Lower lobe of right lung (tissue), 2 donors: ENCODE measurements at places on chromosomes 1 and 21. TPM values are rescaled to one million over a fixed set of nuclear protein-coding genes. Genes with fewer than 3 reads are reported as not detected.

GRCh38 chr1:12460911-12461621 is 156.9 kb downstream of the DHRS3 start:
- no peak for DNase-seq

Gene ADAMTS5
- total RNA-seq = 5.6 TPM

Gene SPRR2F
- not detected for total RNA-seq

- peak; percentile 72 for DNase-seq
Measured at GRCh38 chr21:42763581-42764442, 110.4 kb downstream of the PDE9A start.

Gene MAEL
- total RNA-seq = not detected

Gene HUNK
- total RNA-seq = 1.9 TPM

DNA sequence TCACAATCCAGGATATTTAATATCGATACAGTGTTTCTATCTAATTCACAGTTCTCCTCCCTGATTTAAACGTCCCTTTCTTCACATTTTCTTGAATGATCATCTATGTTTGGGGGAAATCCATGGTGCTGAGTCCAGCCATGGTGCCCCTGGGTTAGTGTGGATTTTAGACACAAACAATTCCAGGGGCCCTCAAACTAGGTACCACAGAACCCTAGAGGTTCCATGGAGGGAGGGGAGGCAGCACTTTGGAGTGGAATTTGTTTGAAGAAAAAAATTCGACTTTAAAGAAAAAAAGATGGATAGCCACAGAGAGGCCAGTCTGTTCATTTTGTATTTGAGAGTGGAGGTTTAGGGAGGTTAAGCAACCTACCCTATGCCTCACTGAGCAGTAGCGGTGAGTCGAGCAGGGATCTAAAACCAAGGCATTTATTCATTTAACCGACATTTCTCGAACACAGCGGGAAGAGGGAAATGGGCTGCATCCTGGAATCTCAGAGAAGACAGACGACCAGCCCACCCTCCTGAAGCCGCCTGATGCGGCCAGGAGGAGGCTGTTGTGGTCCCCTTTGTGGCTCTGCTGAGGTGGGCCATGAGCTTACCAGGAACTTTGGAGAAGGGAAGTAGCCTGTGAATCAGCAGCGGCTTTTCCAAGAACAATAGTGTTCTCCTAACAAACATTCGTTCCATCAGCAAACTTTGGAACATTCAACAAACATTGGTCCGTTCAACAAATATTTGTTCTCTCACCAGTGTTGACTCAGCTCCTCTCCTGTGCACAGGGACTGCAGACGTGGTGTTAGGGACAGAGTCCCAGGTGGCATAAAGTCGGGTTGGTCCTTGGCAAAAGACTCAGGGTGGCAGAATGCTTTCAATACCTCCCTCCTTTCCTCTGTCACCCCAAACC is 103.5 kb upstream of the ZBTB40 start:
- no peak for DNase-seq

DNA sequence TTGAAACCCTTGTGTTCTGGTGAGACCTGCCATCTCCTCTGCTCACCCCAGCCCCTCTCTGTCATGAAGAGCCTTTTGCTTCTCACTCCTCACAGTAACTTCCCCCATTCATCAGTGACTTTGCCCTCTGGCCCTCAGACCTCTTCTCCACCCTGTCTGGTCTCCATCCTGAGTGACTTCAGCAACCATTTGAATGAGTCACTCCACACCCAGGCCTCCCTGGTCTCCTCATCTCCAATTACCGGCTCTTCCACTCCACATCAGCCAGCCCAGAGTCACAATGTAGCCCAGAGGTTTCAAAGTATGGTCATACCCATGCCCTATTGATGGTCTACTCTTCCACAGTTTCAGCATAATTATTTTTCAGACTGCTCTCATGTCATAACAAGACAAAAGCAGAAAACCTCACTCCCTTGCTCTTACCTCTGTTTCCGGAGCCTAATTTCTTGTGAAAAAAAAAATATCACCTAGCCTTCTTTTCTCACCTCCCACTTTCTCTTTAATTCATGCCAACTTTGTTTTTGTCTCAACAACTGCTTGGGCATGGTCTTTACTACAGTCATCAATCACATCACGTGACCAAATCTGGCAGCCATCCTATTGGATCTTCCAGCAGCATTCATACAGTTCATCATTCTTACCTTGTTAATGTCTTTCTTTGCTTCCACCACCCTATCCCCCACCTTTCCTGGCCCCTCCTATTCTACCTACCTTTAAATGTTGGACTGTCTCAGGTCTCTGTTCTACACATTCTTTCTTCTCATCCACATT is 35.6 kb upstream of the NEK7 start:
- no peak for DNase-seq

Gene AKR7A3
- 0.30 TPM for total RNA-seq

DNA sequence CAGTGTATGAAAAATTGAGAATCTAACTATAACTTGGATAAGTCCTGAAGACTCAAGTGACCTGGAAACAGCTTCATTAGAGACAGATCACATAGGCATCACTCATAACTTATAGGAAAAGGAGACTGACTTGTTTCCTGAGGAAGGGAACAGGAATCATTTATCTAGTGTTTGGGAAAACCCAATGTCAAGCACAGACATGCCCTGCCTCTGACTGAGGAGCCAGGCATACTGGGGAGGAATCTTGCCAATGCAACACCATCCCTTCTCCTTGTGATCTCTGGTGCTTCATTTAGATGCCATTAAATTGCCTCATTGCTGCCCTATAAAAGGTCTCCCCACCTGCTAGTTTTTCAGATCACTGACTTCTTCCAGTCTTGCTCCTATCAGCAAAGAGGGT is 10.3 kb downstream of the LCE4A start:
- DNase-seq = no peak
